ENCODE measurements at places on chromosomes 16 and 17.

GRCh38 chr17:50128441-50129352 is 1.3 kb downstream of the SAMD14 start:
- DNase-seq, result no peak

DNA sequence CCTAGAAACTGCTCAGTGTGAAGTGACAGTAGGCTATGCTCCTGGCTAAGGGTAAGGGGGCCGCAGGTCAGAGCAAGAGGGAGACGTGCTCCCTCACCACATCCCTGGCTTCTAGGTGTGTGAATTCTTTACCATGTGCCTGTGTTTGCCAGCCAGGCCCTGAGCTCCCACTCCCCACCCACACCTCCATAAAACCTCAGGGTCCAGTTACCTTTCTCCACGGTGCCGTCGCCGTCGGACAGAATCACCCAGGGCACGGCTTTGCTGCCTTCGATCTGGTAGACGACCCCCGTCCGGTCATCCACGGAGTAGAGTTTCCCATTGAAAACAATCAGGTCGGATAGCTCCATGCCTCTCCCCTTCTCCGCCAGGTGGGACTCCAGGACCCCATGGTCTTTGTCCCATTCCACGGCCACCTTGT is 12.8 kb downstream of the CANT1 start:
- no peak for DNase-seq

DNA sequence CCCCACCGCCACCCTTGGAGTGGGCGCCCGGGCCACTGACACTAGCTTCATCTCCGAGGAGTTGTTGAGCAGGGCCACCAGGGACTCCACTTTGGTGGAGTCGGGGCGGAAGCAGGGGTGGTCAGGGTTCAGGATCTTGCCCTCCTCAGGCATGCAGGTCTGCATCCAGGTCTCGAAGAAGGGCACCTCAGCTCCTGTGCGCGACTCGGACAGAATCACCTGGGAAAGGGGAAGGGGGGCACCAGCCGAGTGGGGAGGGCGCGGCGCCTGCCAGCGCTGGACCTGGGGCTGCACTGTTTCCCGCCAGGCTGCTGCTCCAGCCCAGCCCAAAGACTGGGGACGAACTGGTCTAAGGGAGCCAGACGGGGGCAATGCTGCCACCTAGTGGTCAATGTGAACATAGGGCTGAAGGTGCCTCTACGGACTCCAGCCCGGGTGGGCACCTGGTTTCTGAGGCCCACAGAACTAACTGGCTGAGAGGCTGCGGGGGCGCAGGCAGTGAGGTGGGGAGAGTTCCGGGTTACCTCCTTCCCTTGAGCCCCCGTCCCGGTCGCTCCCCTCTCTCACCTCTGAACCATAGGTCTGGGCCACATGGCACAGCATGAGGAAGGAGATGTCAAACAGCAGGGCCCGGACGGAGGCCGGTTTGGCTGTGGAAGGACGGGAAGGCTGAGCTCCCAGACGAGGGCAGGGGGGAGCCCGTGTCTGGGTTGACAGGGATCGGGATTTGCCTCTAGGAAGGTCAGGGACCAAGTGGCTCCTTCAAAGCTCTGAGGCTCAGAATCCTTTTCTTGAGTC is 11.8 kb downstream of the CSF3 start:
- DNase-seq, result peak; percentile 74

DNA sequence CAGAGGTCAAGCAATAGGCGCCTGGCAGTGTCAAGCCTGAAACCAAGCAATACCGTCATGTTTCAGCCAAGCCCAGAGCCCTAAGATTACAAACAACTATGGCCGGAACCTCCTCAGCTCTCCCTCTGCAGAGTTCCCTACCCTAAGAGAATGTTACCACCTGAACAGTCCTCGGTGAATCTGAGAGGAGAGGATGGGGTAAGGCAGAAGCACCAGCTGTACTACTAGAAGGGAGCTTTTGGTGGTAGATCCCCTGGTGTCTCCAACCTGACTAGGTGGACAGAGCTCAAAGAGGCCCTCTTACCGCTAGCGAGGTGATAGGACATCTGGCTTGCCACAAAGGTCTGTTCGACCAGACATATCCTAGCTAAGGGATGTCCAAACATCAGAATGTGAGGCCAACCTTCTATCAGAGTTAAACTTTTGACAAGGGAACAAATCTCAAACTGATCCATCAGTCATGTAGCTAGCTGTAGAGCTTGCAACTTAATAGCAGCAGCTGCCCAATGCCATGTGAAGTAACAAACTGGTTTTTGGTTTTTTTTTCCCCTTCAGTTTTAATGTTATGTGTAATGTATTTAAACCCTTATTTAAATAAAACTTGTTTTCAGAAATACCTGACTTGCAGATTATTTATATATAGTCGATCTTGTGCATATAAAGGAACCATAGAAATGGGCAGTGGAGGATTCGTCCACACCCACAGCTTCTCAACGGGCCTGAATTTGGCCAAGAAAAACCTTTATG is 2.5 kb downstream of the EIF1 start:
- no peak for DNase-seq

GRCh38 chr16:57609541-57610401 is 18.7 kb upstream of the ADGRG1 start:
- DNase-seq, result peak; percentile 91

- DNase-seq, result no peak
Measured at GRCh38 chr17:1156864-1157263, 22.9 kb downstream of the ABR start.

All from stimulated activated naive CD4-positive, alpha-beta T cell treated with Interleukin-2 at 50 U/mL for 16 hours (primary cell).